ENCODE measurements at places on chromosomes 4 and X.

GRCh38 chrX:88135735-88136134 is 611.3 kb upstream of the CPXCR1 start:
- DNase-seq, result no peak

DNA sequence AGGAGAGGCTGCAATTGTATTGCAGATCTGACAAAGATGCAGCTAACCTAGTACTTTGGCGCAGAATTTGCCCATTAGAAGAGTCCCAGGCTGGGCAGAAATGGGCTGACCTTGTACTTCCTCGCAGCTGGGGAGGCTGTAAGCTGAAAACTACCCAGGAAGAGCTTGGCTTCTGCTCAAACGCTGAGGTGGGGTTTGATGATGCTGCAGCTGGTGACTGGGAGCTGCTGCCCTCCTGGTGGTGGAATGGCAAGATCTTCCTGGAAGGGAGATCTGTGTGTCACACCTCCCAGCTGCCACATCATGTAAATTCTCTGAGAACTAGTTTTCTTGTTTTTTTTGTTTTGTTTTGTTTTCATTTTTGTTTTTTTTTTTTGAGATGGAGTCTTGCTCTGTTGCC is 17.4 kb downstream of the CCNG2 start:
- DNase-seq, result no peak

GRCh38 chrX:131394384-131394783 is 105.3 kb upstream of the IGSF1 start:
- DNase-seq, result no peak

DNA sequence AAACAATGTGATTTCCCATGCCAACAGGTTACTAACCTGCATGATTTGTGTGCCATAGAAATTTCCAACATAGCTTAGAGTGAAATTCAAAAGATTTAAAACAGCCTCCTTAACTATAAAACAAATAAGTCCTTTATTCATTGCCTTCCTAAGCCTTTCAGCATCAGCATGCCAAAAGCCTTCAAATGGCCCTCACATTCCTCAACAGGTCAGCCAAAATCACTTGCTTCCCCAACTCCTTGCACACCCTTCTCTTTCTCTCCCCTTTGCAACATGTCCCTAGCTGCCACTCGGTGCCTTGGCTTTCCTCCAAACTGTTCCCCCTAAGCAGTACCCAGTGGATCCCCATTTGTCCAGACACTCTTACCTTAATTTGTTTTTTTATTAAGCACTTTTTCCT is 74.9 kb upstream of the PCDH19 start:
- no peak for DNase-seq

DNA sequence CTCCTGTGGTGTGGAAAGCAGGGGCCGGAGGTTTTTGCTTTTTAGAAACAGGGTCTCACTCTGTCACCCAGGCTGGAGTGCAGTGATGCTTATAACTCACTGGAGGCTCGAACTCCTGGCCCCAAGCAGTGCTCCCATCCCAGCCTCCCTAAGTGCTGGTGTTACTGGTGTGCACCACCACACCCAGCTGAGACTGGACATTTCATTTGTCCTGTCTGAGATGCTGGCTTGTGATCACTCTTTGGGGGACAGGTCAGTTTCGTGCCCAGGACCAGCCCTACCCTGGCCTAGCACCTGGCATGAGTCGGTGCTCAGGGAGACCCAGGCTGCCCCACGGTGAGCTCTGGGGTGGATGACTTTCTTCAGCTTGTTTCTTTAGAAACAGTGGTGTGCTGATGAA is 11.3 kb downstream of the PSAPL1 start:
- no peak for DNase-seq

- no peak for DNase-seq
These were observed 133.6 kb upstream of the QRFPR start for GRCh38 chr4:121514443-121514842.

All from natural killer cell treated with Interleukin-12 subunit alpha and Interleukin-12 subunit beta and Interleukin-15 and Interleukin-18, amount 100 ng/mL, for 72 hours (primary cell).